ENCODE measurements at places on chromosomes 3 and 15.

- no peak for DNase-seq
These were observed 482.2 kb downstream of the SQOR start for GRCh38 chr15:46117071-46117470.

DNA sequence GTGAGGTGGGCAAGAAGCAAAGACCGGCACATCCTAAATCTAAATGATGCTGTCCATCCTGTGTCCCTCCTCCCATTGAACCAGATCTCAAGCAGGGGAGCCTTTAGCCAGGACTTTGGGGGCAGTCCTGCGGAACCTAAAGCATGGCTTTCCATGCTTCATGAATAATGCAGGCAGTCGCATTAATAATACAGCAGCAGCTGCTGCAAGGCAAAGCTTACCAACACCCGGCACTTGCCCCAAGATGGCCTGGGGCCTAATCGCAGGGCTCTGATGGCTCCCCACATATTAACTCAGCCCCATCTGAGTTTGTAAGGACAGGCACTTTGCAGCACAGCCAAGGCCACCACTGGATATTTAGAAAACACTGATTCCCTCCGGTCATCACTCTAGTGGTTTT lies 114.4 kb downstream of the NTRK3 start:
- no peak for DNase-seq

- DNase-seq = no peak
These were observed 17.1 kb downstream of the TMEM108 start for GRCh38 chr3:133055339-133055738.

DNA sequence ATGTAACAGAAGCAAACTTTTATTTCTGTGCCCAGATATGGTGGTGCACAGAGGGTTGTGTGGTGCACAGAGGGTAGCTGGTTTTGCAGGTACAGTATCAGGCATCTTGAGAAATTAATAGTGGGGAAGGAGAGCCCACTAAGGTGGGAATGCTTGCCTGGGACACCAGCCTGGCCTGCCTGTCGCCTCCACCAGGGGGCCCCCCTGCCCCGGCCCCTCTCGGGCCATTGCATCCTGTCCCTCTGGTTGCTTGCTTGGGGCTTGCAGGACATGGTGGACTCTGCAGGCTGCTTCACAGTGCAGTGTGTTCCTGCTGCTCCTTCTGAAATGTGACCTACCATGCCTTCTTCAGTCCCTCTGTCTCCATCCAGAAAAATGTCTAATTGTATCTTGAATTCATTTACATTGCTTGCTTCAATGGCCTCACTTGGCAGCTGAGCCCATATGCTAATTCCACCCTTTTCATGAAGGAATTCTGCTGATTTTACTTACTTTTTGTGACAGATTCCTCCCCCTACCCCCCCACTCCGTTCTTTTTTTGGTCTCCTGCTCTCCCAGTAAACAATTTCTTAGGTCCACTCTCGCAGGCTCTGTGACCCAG lies 73.6 kb downstream of the EEFSEC start:
- no peak for DNase-seq

DNA sequence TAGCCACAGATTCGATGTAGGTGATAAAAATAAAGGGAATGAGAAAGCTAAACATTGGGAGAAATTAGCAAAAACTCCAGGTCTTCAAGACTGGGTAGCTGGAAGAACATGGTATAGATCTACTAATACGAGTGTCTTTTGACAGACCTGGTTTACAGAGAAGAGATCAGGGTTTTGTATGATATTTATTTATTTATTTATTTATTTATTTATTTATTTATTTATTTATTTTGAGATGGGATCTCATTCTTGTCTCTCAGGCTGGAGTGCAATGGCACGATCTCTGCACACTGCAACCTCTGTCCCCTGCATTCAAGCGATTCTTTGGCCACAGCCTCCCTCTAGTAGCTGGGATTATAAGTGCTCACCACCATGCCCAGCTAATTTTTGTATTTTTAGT lies 448.4 kb downstream of the CNTN4 start:
- DNase-seq = no peak

DNA sequence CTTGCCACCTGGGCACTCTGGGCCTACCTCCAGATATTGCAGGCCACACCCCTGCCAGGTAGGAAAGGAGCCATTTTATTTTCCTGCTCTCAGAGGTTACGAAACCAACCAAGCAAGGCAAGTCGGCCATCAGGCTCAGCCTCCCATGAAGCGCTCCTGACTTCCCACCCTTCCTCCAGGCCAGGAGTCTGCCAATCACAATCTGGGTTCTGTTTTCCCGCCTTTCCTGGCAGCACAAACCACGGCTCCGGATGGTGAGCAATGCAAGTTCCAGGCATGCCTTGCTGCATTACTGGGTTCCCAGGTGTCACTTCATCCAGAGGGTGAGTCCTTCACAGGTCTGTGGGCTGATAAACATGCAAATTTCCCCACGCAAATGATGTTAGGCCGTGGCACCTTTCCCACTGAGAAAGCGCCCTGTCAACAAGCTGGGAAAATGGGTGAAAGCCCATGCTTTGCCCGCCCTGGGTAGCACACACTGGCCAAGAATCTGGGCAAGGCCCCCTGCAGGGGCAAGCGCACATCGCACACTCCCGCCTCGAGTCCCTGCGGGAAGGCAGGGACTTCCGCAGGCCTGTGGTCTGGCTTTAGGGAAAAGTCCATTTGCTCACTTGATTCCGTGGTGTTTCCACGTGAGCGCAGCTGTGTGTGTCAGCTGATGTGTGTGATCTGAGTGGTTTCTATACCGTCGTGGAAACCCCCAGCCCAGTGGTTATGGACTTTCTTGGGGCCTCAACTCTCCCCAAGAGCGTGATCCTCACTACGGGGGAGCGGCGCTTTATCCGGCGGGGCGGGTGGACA lies 61.6 kb upstream of the RYK start:
- no peak for DNase-seq

DNA sequence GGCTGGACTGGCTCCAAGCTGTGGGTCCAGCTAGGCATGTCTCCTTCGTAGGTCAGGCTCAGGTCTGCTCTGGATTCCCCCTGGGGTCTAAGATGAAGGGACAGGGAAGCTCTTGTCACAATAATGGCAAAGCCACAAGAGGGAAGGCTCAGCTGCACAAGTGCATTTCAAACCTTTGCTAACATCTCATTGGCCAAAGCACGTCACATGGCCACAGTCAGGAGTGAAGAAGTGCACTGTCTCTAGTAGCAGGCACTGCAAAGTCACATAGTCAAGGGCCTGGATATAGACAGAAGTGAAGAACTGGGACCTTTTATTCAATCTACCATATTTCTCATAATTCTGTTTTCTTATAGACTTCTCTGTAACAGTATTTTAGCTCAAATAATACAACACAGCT lies 20.1 kb downstream of the DLEC1 start:
- DNase-seq = no peak

DNA sequence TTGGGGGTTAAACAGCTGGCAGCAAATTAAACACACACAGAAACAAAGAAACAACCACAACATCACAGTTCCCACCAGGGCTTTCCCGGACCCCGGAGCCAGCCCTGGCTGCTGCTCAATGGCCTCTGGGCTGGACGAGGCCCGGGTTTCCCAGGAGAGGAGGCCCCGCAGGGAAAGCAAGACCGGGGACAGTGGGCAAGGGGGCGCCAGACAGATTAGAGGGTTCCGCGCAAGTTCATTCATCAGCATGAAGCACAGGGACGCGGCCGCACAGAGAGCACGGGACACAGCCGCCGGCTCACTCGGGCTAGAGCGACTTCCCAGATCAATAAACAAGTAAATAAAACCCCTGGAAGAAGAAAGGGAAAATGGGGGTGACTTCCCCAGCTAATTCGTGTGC lies 66.4 kb upstream of the RPL32 start:
- no peak for DNase-seq

DNA sequence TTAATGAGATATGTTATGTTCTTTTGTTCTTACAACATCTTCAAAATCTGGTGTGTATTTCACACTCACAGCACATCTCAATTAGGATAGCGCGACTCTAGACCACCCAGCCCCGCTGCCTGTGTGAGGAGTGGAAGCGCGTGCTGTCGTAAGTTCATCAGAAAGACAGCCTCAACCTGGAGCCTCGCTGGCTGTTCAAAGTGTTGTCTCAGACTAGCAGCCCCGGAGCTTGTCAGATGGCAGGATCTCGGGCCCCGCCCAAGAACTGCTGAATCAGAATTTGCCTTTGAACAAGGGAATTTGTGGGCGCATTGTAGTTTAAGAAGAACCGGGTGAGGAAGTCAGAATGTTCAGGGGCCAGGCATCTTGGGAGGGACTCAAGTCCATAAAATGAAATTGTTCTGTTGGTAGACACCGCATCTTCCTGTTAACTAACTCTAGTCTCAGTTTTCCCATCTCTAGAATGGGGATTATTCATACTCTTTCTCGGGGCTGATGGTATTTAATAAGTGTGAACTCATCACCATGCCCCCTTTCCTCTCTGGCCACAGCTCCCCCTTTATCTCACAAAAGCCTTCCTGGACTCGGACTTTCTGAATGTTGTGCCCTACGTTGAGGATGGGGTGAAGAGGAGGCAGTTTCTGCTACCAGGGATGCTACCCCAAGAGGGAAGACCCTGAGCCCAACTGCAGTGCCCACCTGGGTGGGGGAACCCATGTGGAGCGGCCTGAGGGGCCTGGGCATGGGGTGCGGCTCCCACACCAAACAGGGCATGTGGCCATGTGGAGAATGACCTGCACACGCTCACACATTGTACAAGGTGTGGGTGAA lies 40.4 kb downstream of the BHLHE40 start:
- DNase-seq = no peak

- DNase-seq = no peak
These were observed 124.1 kb upstream of the CHRM5 start for GRCh38 chr15:33844186-33844585.

DNA sequence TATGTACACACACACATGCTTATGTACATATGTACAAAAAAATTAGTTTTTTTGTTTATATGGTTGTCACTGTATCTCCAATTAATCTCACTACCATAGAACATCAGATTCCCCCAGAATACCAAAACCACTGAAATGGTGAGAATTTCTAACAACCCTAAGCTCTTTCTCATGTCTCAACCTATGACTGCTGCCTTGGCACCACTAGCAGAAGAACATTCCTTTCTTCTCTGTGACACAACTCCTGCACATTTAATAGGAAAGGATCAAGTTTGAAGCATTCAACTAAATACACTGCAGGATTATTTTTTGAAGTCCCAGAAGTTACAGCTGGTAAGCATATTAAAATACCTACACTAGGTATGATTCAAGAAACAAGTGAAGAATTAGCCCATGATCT lies 109.6 kb downstream of the FAM174B start:
- no peak for DNase-seq

DNA sequence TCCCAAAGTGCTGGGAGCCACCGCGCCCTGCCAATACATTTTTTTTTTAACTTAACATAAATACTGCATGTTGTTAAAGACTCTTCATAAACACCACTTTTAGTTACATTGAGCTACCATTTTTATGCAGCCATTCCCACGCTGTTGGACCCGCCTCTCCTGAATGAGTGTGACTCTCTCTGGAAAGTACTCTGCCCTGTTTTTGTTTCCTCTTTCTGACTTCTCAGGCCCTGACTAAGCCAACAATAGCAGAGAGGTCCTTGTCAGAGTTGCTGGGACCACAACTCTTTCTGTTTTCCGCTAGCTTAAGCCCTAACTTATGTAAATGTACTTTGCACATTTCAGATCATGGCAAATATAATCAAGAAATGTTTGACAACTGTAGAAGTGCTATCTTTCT lies 35.2 kb downstream of the PARP15 start:
- no peak for DNase-seq

DNA sequence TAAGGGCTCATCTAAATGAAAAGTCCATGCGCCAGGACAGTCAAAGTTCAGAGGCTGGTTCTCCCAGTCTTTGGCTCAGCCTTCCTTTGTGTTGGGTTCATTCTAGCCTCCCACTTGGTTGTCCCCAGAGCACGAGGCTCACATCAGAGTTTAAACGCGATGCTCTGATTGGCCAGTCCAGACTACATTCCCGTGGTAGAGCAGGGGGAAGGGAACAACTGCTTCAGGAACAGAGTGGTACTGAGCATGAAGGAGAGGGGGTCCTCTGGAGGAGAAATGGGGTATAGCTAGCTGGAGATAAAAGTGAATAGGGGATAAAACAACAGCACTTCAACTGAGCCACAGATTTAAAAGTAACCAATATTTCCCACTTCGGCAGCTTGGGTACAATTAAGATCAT lies 32.2 kb downstream of the ANAPC13 start:
- no peak for DNase-seq
